ENCODE measurements at places on chromosomes 7 and 10. TPM values are rescaled to one million over a fixed set of nuclear protein-coding genes. Genes with fewer than 3 reads are reported as not detected.
A peak's percentile ranks its signal among the peaks of the same experiment; 100 is the strongest.

The LMBR1 gene
- total RNA-seq, result 89.1 TPM

The GSTO2 gene
- total RNA-seq, result 9.6 TPM

The OPN4 gene
- not detected for total RNA-seq

The MYH16 gene
- total RNA-seq, result not detected

- H3K36me3 ChIP-seq, result no peaks in the 10 kb centered on the region
- peak overlapping the region; percentile 80 for H3K4me3 ChIP-seq
- H3K27ac ChIP-seq, result no peak overlapping the region
- H3K27me3 ChIP-seq, result peaks cover 38% of the 10 kb centered on the region
These were observed 881 bp downstream of the C10orf67 start for GRCh38 chr10:23343591-23344240.

- DNase-seq, result peak; percentile 90
- H3K27me3 ChIP-seq, result peaks cover 60% of the 10 kb centered on the region
- no peaks in the 10 kb centered on the region for H3K4me1 ChIP-seq
- H3K36me3 ChIP-seq, result no peaks in the 10 kb centered on the region
- no peak overlapping the region for H3K27ac ChIP-seq
These were observed 73.4 kb upstream of the KCNMA1 start for GRCh38 chr10:77710759-77711682.

DNA sequence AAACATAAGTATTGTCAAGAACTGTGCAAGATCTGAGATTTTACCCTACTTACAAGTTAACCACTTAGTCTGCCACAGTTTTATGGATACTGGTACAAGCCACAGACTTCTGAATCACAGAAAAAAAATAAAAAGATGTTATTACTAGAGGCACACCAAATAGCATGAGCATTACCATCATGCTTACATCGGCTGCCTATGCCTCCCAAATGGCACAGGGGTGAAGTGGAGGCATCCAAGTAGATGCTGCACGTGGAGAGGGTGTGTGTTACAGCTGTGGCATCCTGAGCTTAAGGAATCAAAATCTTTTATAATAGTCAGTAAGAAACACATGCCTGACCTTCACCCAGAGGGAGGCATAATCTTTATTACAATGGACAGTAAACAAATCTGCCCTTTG is 207.8 kb downstream of the TFEC start:
- H3K27me3 ChIP-seq, result no peaks in the 10 kb centered on the region
- H3K27ac ChIP-seq, result no peak overlapping the region
- H3K36me3 ChIP-seq, result no peaks in the 10 kb centered on the region
- H3K4me1 ChIP-seq, result peaks cover 1% of the 10 kb centered on the region
- DNase-seq, result no peak
- no peak overlapping the region for H3K4me3 ChIP-seq

All from progenitor cell of endocrine pancreas (in vitro differentiated cells).